Transverse colon (tissue), 4 donors: ENCODE measurements at places on chromosomes 4 and X. TPM values are rescaled to one million over a fixed set of nuclear protein-coding genes. Genes with fewer than 3 reads are reported as not detected.

Gene TXK
- total RNA-seq = 2.6 TPM

Gene GRIA2
- total RNA-seq = not detected

Gene GASK1B
- 11.3 TPM for total RNA-seq

Gene PWWP3B
- not detected for total RNA-seq
